ENCODE measurements at places on chromosomes 12 and 14.

DNA sequence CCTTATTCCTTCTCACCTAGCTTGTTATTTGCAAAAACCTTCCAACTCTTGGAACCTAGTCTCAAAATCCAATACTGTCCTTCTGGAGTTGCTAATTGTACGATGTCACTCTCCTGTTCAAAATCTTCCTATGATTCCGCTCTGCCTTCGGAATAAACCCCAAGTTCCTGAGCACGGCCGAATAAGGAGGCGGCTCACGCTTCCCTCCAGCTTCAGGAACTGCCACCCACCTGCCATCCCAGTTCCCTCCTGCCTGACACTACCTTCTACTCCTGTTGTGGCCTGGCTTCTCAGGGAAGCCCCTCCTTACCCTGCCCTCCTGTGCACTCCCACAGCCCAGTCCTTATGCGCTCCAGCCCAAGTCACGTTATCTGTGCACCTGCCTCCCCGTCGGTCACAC, 73.2 kb downstream of the SETD3 start:
- no peak for DNase-seq

DNA sequence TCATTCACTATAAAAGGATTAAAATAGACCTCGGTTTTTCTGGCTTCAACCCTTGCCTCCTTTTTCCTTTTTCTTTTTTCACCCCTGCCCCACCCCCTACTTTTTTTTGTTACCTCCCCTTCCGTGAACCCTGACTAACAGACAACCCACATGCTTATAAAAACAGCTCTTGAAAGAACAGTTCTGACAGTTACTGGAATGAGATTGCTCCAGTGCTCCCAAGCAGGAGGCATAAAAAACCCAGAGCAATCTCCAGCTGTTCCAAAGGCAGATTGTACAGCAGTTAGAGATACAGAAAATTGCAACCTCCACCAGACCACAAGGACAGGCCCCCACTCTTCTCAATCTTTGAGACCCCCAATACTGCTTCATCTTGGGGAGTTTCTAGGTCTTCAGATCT, 29.9 kb upstream of the TMEM260 start:
- DNase-seq, result no peak

- DNase-seq, result no peak
Measured at GRCh38 chr12:79674629-79675028, 16.1 kb downstream of the PAWR start.

- DNase-seq, result no peak
Measured at GRCh38 chr12:57051011-57051410, 1.1 kb upstream of the MYO1A start.

DNA sequence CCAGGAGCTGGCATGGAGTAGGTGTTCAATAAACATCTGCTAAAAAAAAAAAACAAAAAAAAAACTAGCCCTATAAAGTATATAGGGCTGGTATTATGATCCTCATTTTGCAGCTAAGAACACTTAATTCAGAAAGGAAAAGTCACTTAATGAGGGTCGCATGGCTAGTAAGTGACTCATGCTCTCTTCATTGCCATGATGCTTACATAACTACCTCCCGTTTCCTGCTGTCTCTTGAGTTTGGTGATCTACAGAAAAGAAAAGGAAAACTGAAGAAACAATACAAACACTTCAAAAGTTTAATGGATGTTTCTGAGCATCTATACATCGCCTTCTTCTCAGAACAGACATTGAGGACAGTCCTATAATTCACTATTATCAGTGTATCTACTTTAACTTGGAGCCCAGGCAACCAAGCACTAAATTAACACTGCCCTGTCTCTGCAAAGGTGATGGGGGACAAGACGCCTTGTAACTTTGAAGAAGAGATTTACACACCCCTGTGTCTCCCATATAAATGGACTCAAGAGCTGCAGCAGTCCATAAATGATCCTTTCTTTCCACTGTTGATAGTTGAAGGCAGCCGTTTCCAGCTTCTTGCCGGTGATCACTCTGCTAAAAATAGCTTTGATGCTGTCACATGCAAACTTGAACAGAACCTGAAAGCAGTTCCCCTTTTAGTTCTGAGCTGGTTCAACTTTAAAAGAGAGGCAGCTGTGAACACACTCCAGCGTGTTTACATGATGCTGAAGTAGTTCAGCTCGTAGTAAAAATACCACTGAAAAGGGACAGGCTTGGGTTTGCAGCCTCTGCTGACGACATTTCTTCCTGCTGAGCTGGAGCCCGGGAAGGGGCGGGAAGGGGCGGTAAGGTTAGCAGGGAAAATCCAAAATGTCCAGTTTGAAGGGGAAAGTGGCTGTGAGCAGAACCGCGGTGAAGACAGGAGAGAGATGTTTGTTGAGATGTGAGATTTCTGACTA, 113.3 kb downstream of the FOXN3 start:
- peak; percentile 92 for DNase-seq

DNA sequence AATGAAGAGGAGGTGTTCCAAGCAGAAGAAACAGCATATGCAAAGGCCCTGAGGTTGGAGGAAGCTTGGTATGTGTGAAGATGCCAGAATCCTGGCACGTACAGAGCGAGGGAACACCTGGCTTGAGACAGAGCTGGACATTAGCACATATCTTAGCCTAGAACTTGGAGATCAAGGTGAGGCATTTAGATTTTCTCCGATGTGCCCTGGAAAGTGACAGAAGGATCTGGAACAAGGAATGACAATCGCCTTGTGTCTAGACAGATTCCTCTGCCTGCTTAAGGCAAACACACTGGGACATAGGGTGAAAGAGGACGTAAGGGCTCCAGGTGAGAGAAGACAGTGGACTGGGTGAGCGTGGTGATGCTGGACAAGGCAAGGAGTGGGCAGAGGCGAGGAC, 32.2 kb upstream of the NOS1 start:
- no peak for DNase-seq

DNA sequence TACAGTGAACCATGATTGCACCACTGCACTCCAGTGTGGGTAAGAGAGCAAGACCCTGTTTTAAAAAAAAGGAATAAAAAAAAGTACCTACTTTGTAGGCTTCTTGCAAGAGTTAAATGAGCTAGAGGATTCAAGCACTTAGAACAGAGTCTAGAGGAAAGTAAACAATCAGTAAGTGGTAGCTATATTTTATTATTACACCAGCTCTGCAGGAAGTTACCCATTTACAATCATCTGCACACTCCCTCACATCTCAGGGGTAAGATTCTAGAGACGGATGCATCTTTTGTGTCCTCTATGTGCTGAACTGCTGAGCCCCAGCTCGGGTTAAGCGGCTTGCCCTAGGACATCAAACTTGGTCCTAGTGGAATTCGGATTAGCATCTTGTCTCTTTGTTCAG, 67.3 kb downstream of the KCNK10 start:
- DNase-seq, result no peak

- DNase-seq, result no peak
Measured at GRCh38 chr12:55729819-55730818, 1.3 kb upstream of the CD63 start.

DNA sequence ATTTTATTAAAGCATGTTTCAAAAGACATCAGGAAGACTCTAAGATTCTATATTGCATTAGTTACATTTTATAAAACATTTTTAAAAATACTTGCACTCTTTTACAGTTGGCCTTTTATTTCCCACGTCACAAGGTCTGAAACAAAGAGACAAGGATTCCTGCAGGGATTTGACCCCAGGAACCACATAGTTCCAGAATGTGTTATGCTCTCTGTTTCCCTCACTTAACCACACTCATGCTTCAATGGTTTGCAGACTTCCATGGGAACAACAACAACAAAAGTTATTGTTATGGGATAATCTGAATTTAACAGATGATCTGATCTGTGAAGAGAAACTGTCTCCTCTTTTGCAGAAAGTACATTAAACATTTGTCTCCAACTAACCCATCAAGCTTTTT, 104.3 kb upstream of the PPFIA2 start:
- DNase-seq, result no peak

GRCh38 chr12:83122623-83122934, 435.9 kb downstream of the TMTC2 start:
- no peak for DNase-seq

GRCh38 chr12:38892087-38892786, 13.2 kb downstream of the CPNE8 start:
- no peak for DNase-seq

- DNase-seq, result no peak
Measured at GRCh38 chr14:105646175-105646574, 119.8 kb downstream of the TMEM121 start.

GRCh38 chr12:3362737-3363136, 128.3 kb upstream of the PRMT8 start:
- DNase-seq, result peak; percentile 61

- no peak for DNase-seq
Measured at GRCh38 chr14:47269756-47270492, 405.5 kb downstream of the MDGA2 start.

GRCh38 chr14:43898687-43899086, 608.4 kb downstream of the FSCB start:
- no peak for DNase-seq

- no peak for DNase-seq
Measured at GRCh38 chr12:30438601-30439041, 257.0 kb downstream of the IPO8 start.

DNA sequence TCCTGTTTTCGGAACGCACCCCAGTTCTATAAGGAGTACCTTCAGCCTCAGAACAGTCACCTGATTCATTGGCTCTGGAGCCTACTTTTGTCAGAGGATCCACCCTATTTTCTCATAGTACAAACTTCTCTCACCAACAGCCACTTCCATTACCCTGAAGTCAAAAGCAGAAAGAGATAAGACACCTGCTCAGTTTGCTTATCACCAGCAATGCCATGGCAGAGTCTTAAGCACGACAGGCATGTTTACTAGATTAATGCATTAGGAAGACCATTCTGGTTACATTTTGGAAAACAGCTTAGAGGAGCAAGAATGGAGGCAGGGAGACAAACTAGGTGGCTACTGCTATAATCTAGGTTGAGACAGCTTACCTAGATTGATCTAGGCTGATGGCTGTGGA, 67.7 kb downstream of the GXYLT1 start:
- DNase-seq, result no peak

DNA sequence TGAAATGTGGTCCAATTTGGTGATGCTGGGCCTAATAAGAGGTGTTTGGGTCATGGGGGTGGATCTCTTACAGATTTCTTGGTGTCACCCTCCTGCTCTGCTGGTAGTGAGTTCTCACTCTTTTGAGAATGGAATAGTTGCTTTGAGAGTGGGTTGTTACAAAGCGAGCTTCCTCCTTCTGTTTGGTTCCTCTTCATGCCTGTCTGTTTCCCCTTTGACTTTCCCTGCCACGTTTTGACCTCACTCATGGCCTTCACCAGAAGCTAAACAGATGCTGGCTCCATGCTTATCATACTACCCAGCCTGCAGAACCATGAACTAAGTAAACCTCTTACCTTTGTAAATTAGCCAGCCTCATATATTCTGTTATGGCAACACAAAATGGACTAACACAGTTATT, 57.7 kb upstream of the LDHB start:
- no peak for DNase-seq

- DNase-seq, result no peak
Measured at GRCh38 chr12:111126331-111126730, 206.0 kb upstream of the MYL2 start.

- DNase-seq, result no peak
Measured at GRCh38 chr12:16499611-16500010, 106.4 kb downstream of the LMO3 start.

DNA sequence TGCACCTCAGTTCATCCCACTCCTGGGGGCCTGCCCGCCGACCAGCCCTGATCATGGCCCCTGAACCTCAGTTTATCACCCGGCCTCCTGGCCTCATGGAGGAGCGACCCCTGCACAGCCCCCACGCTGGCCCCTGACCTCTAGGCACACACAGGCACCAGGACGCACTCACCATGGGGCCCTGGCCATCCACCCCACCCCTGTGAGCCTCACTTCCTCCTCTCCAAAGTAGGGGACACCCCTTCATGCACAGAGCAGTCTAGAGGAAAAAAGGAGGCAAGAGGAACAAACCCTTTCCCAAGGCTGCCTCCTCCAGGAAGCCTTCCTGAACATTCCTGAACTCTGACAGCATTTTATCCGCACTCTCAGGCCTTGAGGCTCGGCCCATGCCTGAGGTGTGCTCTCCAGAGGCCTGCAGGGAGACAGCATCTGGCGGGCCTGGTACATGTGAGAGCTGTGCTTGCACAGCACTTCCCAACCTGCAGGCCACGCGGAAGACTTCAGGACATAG, 39.4 kb downstream of the CCNK start:
- no peak for DNase-seq

DNA sequence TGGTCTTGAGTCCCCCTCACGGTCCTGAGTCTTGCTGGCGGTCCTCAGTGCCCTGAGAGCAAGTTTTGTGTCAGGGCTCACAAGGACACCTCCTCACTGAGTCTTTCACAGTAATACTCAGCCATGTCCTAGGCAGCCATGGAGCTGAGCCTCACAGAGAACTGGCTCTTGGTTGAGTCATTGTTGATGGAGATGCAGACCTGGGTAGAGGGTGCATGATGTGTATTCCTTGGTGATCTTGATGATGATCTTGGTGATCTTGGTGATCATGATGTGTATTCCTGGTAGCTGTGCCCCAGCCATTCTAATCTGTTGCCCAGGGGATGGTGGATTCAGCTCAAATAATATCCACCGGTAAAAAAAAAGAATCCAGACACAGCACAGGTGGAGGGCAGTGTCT, 495.4 kb downstream of the TMEM121 start:
- no peak for DNase-seq

GRCh38 chr12:43816168-43816567, 10.1 kb upstream of the TWF1 start:
- DNase-seq, result no peak

DNA sequence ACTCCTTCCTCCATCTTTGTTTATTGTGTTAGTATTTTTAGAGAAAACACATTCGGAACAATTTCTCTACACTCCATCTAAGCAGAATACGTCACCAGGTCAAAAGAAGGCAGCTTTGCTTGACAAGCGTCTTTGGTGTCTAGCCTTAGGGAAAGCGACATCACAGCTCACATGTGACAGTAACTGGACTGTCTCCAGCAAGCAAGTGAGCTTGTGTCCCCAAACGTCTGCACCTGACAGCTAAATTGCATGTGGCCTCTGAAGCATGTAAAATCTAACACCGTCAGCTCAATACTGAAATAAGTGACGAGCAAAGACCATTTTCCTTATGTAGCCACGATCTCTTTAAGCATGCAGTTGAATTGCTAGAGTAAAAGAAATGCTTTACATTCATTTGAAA, 509.8 kb downstream of the GLT1D1 start:
- no peak for DNase-seq

DNA sequence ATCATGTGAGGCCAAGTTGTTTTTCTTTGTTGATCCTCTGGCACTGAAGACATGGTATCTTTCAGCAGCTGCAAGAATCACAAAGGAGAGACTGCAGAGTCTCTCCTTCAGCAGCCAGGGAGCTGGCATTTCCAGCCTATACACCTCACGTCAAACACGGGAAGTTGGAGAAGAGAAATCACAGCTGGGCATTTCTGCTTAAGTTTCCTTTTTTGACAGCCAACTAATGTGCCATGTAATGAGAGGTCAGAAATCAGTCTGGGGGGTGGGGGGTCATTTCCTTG, 28.3 kb downstream of the PHLDA1 start:
- DNase-seq, result no peak

- no peak for DNase-seq
Measured at GRCh38 chr12:69888901-69889300, 63.9 kb downstream of the MYRFL start.

DNA sequence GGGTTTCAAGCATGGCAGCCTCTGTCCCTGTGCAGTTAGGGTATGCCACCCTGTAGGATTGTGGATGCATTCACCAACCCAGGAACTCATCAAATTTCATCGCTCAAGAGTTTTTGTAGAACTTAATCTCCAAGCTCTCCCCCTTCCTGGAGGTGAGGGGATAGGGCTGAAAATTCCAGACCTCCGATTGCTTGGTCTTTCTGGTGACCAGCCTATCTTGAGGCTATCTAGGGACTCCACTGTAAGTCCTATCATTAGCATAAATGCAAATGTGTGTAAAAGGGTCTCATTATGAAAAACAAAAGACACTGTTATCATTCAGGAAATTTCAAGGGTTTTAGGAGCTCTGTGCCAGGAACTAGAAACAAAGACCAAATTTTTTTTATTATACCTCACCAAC, 244.0 kb downstream of the DUSP6 start:
- DNase-seq, result no peak
